Hepatic stellate cell (primary cell): ENCODE measurements at places on chromosomes 3 and 15.

DNA sequence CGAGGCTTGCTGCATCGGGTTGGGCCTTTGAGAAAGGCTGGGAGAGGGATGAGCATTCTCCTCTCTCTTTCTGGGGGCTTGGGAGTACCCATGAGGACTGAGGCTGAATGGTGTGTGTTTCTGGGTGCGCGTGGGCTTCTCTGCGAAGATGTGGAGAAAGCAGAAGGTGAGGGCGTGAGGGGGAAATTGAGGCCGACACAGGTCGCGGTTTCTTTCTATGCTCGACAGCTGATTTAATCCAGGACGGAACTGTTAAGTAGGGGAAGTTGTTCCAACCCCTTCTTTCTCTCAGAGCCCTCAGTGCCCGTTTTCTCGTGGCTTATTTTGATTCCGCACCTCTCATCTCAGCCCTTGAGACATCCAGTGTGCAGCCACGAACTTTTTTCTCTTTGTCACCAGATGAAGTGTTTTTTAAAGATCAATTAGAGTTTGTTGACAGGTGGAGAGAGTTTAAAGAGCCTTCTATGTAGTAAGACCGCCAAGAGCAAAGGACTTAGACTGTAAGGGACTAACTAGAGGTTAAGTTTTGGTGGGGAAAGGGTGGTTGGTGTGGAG lies 711 bp downstream of the STARD9 start:
- no peak for DNase-seq

DNA sequence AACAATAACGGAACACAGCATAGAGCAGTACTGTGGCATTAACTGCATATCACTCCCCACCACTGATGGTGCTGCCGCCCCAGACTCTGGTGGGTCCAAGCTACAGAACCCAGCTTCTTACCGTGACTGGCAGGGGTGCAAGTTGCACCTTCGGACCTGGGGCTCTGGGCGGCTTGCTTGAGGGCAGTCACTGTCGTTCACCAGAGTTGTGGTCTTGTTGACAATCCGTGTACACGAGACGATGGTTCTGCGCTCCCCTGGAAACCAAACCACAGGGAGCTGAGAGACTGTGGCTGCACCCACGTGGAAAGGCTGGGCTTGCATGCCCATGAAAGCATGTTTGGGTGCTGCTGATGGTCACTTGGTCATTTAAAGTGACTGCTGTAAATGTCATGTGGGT lies 293.0 kb downstream of the ADAMTS17 start:
- no peak for DNase-seq

DNA sequence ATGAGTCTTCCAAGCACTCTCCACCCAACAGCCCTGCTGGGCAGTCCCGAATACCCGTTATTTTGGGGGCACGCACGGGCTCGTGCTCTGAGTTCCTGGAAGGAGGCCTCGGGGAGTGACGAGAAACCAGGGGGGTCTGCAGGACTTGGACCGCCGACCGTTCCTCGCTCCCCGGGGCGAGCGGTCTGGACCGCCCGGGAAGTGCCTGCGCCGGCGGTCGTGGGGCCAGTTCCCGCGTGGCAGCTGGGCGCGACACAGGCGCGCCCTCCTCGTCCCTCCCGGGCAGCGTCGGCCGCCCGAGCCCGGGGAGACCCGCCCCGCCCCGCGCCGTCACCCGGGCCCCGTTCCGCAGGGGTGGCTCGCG lies 387 bp downstream of the GNB4 start:
- peak; percentile 49 for DNase-seq

DNA sequence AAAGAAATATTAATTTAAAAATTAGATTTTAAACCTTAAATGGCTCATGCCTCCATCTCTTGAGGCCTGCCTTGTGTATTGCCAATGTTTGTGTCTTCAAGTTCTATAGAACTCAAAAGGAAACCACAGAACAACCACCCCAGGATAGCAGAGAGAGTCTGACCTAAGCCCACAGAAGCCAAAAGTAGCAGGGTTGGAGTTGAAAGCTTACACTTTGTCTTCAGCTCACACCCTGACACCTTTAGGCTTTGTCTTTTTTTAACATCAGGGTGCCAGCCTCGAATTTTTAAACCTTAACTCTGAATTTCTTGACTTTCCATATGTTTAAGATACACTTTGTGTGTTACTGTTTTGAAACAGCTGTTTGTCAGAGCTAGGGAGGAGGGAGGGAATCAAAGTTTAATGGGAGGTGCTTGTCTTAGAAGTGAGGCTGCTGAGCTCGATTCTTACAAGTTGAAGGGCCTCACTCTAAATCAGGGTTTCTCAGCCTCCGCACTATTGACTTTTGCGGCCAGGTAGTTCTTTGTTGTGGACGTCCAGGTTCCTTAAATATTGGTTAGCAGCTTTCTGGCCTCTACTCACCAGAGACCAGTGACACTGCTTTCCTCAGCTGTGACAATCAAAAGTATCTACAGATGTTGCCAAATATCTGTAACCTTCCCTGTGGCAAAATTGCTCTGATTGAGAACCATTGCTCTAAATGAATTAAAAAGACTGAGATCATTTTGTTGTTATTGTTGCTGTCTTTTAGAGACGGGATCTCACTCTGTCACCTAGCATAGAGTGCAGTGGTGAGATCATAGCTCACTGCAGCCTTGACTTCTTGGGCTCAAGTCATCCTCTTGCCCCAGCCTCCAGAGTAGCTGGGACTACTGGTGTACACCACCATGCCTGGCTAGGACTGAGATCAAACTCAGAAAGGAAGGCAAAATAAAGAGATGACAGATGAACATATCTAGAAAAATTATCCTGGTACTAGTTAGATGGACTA lies 139.2 kb upstream of the EOMES start:
- DNase-seq, result no peak

DNA sequence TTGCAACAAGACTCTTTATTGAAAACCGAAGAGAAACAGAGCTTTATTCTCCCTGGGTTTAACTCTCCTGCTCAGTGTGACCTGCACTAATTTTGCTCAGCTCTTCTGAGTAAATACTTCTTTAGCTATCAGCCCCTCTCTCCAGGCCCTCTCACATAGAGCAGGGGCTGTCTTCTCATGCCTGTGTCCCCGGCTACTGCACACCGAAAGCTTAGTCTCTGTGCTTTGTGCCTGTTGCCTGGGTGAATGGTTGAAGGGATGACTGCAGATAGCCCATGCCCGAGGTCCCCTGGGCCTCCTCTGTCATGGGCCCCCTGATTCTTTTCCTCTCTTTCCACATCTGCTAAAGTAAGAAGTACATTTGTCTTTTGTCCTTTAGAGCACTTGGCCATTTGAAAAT lies 195.9 kb downstream of the GABRG3 start:
- DNase-seq, result no peak

DNA sequence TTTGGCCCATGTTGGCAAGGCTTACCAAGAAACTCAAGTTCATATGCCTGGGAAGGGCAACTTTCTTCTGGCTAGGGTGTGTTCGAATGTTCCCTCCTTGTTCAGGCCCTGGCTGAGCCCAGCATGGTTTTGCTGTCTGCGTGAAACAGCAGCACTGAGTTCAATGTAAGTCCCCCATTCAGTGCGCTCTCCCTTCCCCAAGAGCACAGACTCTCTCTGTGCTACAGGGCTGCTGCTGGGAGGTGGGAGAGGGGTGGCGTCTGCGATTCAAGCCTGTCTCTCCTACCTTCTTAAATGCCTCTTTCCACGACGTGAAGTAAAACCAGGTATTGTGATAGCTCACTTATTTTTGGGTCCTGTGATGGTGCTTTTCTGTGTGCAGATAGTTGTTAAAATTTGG lies 289.3 kb upstream of the GOLIM4 start:
- no peak for DNase-seq

DNA sequence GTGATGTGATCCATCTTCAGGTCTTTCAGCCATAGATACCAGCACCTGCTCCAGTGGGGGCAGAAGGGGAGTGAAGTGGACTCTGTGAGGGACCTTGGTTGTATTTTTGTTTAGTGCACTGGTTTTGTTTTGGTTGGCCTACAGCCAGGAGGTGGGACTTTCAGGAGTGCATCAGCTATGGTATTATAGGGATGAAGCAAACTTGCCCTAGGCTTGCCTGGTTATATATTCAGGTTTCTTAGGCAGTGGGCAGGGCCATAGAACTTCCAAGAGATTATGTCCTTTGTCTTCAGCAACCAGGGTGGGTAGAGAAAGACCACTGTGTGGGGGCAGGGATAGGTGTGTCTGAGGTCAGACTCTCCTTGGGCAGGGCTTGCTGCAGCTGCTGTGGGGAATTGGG lies 337.3 kb upstream of the SGO1 start:
- DNase-seq, result no peak

- DNase-seq, result no peak
These were observed 594 bp downstream of the CRELD1 start for GRCh38 chr3:9934235-9934621.

DNA sequence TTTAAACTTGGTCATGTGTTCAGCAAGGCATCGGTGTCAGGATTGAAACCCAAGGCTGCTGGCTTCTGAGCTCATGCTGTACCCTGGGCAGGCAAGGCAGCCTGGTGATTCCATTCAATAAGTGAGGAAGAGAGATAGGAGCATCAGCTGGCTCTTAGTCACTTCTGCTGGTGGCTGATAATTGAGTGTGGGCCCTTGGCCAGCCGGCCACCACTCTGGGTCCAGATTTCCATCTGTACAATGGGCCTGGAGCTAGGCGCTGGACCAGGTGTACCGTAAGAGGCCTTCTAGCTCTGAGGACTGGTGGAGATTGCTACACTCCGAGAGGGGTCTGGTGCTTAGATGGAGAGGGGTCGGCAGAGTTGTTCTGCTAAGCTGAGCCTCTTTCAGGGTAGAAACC lies 4.3 kb downstream of the CD276 start:
- DNase-seq, result no peak

DNA sequence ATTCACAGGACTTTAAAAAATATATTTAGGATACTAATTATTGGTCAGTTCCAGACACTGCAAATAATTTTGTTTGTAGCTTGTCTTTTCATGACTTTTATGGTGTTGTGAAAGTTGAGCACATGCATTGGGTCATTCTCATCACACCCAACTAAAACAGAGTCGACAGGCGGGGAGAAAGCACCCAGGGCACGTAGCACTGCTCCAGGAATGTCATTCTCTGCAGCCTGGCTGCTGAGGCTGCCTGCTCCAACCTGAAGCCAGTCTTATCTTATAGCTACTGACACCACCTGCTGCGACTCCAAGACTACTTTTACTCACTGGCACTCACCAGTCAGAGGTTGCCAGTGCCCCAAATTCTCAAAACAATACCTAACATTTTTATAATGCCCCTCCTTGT lies 56.9 kb downstream of the ACAD9 start:
- no peak for DNase-seq

- DNase-seq, result no peak
These were observed 333.7 kb upstream of the CNTN6 start for GRCh38 chr3:759106-759505.

GRCh38 chr3:123720638-123721037 lies 135.8 kb upstream of the HACD2 start:
- no peak for DNase-seq

- peak; percentile 88 for DNase-seq
These were observed 89.0 kb downstream of the IQSEC1 start for GRCh38 chr3:12984023-12984823.

DNA sequence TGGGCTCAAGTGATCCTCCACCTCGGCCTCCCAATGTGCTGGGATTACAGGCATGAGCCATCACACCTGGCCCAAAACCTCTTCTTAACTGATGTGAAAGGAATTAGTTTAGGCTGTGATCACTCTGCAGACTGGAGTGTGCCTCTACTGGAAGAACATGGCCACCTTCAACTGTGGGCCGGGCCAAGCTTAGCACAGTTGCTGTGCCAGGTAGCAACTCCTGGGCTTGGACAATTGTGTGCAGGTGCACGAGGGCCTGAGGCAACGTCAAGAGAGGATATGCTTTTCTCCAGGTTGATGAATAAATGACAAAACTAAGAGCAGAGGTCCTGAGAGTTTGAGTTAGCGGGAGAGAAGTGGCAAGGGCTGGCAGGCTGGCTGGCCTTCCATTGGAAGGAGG lies 6.5 kb downstream of the FAH start:
- DNase-seq, result no peak

DNA sequence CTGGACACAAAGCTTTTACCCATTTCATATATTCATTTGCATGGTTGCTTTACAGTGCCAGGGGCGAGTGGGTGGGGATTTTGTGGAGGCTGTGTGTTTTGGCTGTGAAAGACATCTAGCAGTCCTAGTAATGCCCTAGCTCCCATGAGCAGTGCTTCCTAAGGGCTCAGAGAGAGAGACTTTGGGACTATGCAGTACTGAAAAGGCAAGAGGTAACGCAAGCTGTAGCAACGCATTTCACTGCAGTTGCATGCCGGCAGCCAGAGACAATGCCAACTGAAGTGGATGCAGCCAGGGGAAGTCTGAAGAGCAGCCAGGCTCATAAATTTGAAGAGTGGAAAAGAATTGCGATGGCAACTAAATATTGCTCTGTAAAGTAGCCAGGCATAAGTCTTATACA lies 27.4 kb upstream of the ATP10A start:
- no peak for DNase-seq

GRCh38 chr3:126870608-126871210 lies 112.2 kb upstream of the PLXNA1 start:
- DNase-seq, result no peak

GRCh38 chr3:14122301-14122700 lies 2.4 kb downstream of the CHCHD4 start:
- no peak for DNase-seq

GRCh38 chr3:134929976-134930375 lies 134.9 kb downstream of the EPHB1 start:
- DNase-seq, result no peak
